ENCODE measurements at places on chromosomes 5 and 9. TPM values are rescaled to one million over a fixed set of nuclear protein-coding genes. Genes with fewer than 3 reads are reported as not detected.

Gene RETREG1
- total RNA-seq = 6.8 TPM

GRCh38 chr5:2587189-2588031, 164.1 kb downstream of the IRX2 start:
- no peak for DNase-seq

- peak; percentile 43 for DNase-seq
Observed at GRCh38 chr5:168585119-168585856, 6.1 kb upstream of the PANK3 start.

Gene IL33
- 154 TPM for total RNA-seq

GRCh38 chr5:57559110-57559635, 76.6 kb upstream of the ACTBL2 start:
- no peak for DNase-seq

Gene TMEM215
- not detected for total RNA-seq

DNA sequence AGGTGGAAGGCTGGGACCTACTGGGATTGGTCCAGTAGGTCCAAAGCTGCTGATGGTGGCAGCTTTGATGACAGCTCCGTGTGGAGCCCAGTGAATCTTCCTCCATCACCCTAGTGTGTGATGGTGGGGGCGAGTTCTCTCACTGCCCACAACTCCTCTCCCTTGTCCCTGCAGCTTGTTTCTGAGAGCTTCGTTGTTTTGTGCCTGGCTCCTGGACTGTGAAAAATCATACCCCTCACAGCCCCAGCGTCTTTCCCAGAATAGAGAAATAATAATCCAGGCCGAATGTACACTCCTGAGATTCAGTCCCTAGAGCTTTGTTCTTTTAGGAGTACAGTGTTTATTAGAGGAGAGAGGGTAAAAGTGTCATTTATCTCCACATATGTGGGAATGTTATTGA, 372.2 kb downstream of the ENC1 start:
- DNase-seq = no peak

- no peak for DNase-seq
Observed at GRCh38 chr5:144201588-144201987, 30.9 kb downstream of the KCTD16 start.

DNA sequence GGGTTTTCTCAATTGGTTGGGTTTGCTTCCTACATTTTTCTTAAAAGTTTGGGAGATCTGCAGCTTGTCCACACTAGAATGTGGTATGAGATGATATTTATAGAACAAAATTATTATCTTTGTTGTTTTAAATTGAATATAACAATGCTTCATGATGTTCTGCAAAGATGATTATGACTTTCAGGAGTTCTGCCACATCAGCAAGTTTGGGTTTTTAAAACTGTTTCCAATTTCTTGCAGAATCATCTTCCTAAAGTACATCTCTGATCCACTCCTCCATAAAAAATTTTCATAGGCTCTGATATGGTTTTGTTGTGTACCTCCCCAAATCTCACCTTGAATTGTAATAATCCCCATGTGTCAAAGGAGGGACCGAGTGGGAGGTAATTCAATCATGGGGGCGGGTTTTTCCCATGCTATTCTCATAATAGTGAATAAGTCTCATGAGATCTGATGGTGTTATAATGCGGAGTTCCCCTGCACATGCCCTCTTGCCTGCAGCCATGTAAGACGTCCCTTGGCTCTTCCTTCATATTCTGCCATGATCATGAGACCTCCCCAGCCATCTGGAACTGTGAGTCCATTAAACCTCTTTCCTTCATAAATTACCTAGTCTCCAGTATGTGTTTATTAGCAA, 119.1 kb upstream of the PTGER4 start:
- DNase-seq = no peak

- no peak for DNase-seq
Observed at GRCh38 chr5:159792180-159792579, 124.1 kb upstream of the ADRA1B start.

Gene SV2C
- total RNA-seq = 0.37 TPM

Gene TMEM174
- total RNA-seq = not detected

DNA sequence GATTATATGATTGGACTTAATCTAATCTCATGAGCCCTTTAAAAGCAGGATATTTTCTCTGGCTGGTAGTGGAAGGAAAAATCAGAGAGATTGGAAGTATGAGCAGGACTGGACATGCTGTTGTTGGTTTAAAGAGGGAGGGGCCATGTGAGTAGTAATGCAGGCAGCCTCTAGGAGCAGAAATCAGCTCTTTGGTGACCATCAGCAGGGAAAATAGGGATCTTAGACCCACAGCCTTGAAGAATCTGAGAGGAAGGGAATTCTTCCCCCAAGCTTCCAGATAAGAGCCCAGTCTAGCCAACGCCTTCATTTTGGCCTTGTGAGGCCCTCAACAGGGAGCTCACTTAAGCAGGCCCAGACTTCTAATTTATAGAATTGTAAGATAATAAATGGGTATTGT, 9.5 kb downstream of the SH3GL2 start:
- DNase-seq = no peak

Gene PCDHB5
- 8.1 TPM for total RNA-seq

Gene CCDC192
- not detected for total RNA-seq

- DNase-seq = no peak
Observed at GRCh38 chr5:179254638-179255271, 90.5 kb downstream of the ADAMTS2 start.

DNA sequence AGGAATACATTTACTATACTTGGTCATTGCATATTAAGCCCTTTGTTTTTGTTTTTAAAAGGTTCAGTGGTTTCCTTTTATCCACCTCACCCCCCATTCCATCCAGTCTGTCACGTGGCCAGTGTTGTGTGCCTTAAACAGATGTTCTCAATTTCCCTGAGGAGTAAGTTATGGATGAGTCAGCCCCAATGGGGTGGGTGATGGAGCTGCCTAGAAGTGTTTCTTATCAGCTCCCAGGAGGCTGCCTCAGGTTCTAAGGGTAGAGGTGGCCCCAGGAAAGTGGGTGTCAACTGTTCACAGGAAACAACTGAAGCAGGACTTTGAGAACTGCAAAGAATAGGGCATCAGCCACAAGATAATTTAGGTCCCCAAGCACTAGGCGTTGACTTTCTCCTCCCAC, 41.1 kb downstream of the ACTBL2 start:
- DNase-seq = no peak

Gene GFI1B
- total RNA-seq = 1.0 TPM

Gene GABRA6
- not detected for total RNA-seq

DNA sequence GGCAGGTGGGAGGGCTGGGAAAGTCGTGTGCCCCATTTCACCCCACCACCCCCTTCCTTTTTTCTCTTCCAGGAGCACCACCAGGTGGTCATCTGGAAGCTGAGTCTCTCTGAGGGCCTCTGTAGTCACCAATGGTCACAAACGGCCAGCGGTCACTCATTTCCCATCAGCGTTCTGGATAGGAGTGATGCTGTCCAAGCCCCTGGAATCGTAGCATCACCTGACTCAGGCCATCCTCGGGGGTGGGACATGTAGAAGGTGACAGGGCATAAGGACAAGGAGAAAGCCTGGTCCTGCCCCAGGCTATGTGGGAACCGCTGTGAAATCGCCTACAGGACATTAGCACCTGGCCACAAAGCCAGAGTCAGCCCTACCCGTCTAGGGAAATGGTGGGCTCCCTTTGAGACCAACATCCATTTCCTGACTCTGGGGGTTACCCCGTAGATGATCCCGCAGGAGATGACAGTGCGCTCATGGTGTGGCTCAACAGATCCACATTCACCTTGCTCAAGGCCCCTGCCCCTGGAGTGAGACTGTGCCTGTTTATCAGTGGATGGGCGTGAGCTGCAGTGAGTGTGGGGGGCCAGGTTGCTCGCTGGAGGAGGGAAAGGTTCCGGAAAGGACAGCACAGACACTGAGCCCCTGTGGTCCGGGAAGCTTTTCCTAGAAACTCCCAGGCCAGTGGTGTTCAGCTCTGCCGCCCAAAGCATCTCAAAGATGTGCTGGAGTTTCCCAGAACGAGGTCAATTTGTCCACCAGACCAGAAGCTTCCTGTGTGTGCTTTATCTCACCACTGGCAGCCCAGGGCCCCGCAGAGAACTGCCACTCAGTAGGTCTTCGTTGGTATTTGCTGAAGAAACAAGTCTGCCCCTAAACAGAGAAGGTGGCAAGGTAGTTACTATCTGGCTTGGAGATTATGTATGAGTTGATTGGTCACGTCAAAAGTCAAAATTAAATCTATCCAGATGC, 61.1 kb upstream of the UNC5A start:
- no peak for DNase-seq

- DNase-seq = no peak
Observed at GRCh38 chr5:170429014-170429413, 39.8 kb upstream of the KCNMB1 start.

- DNase-seq = no peak
Observed at GRCh38 chr5:123472150-123472924, 39.6 kb upstream of the CSNK1G3 start.

Gene OTP
- total RNA-seq = not detected

DNA sequence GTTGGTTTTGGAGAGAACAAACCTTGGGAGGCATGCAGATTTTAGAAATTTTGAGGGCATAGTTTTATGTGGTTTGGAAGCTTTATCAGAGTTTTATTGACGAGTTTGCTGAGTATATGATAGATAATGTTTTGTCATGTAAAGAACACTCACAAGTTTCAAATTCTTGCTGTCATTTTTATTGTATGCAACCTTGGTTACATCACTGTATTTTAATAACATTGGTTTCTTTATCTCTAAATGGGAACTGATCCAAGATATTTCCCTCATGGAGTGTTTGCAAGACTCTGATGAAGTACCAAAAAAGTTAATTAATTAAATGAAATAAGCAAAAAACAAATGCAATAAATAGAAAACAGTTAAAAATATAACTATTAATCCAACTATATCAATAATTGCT, 170.3 kb downstream of the SMC2 start:
- DNase-seq = no peak

- no peak for DNase-seq
Observed at GRCh38 chr5:129477532-129477931, 17.4 kb downstream of the ADAMTS19 start.

Gene MEF2C
- 138 TPM for total RNA-seq

- no peak for DNase-seq
Observed at GRCh38 chr5:67300326-67300725, 103.7 kb upstream of the CD180 start.

- DNase-seq = no peak
Observed at GRCh38 chr5:116577064-116577788, 2.6 kb upstream of the SEMA6A start.

DNA sequence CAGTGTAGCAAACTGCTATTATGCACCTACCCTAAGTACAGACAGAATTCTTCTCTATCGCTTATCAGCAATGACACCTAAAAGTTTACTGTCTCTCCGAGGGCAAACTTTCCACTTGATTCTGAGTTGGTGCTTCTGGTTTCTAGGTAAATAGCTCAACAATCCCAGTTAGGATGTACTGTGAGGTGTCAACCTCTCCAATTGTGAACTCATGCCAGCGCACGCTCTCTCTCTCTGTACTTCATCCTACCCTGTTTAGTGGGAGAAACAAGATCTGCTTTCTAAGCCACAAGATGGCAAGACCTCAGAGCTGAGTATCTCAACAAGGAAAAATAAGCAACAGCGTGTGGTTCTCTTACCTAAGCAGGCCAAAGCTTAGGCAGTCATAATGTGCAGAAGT, 335.3 kb downstream of the SLIT3 start:
- no peak for DNase-seq

Gene CDC20B
- total RNA-seq = 5.7 TPM

- DNase-seq = no peak
Observed at GRCh38 chr5:78526049-78526525, 122.5 kb downstream of the LHFPL2 start.
